NCI-H345 (cell line): ENCODE measurements at places on chromosomes 1 and 21.

- no peak for DNase-seq
Observed at GRCh38 chr1:163537809-163538208, 216.1 kb downstream of the NUF2 start.

- no peak for DNase-seq
Observed at GRCh38 chr21:20404915-20405314, 593.3 kb upstream of the NCAM2 start.

DNA sequence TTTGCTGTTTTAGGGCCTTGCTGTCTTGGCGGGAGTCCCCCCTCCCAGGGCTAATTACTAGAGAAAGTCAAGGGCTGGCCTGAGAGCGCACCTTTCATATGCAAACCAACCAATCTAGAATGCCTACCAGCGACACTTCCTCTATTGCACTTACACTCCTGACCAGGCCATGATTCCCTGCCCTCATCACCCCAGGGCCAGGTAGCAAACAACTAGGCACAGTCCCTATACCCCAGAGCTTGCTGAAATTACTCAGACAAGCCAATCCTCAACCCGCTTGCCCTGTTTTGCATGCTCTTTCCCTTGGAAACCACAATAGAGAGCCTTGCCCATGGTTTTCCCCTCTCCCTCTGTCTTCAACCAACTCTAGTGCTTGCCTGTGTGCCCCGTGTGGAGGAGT lies 70.3 kb downstream of the URB2 start:
- DNase-seq, result no peak

DNA sequence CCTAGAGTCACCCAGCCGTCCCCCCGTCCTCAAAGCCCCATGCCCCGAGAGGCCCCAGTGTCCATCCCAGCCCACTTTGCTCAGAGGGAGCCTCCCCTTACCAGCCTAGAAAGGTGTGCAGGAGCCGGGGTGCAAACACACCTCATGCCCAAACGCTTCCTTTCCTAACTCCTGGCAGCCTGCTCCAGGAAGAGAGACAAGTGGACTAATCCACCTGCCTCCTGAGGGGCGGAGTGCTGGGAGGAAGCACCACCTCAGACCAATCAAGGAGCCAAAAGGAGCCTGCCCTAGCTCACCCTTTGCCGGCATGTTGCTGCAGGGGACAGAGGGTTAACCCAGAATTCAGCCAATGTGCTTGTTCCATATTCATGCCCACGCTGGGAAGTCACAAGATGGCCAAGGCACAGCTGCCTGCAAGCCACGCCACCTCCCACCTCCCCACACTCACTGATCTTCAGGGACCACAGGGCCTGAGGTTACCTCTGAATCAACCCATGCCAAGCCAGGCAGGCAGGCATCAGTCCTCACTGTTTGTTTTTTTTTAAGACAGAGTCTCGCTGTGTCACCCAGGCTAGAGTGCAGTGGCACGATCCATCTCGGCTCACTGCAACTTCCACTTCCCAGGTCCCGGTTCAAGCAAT lies 27.8 kb downstream of the PLEKHA6 start:
- DNase-seq, result no peak

DNA sequence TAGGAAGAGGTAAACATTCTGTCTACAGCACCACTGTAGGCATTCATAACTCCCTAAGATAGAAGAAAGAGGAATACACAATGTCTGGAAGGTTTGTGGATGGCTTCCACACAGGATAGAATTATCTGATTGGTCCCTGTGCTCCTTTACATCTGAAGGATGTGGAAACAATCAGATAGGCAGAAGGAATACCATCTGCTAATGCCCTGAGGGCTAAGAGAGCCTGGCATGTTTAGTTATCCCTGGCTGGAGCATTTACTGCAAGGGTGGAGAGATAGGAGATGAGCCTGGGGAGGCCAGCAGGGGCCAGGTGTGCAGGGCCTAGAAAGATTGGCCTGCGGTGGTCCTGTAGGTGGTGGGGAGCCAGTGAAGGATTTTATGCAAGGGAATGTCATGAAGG lies 8.6 kb upstream of the ACBD3 start:
- DNase-seq, result peak; percentile 12

DNA sequence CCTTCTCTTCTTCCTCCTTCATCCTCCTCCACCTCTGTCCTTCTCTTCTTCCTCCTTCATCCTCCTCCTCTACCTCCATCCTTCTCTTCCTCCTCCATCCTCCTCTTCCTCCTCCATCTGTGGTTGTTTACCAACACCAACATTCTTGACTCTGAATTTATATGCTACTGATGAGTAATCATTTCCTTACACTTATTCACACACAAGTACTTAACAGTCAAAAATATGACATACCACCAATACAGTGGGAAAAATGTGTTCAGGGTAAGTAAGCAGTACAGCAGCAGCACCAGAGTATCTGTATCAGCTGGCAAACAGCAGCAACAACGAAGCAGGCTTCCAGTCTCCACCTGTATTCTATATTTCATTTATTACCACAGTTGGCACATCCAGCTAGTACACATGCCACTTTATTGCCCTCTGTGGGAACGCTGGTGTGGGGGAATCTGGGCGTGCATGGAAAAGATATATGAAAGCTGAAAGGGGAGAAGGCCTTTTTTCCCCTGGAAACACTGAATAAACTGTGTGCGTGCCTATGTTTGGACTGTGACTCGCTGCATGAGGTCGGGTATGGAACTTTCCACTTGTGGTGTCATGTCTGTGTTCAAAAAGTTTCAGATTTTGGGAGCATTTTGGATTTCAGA lies 16.0 kb downstream of the ADSS2 start:
- DNase-seq, result no peak

- peak; percentile 94 for DNase-seq
Observed at GRCh38 chr1:6157528-6158174, 22.5 kb downstream of the CHD5 start.

DNA sequence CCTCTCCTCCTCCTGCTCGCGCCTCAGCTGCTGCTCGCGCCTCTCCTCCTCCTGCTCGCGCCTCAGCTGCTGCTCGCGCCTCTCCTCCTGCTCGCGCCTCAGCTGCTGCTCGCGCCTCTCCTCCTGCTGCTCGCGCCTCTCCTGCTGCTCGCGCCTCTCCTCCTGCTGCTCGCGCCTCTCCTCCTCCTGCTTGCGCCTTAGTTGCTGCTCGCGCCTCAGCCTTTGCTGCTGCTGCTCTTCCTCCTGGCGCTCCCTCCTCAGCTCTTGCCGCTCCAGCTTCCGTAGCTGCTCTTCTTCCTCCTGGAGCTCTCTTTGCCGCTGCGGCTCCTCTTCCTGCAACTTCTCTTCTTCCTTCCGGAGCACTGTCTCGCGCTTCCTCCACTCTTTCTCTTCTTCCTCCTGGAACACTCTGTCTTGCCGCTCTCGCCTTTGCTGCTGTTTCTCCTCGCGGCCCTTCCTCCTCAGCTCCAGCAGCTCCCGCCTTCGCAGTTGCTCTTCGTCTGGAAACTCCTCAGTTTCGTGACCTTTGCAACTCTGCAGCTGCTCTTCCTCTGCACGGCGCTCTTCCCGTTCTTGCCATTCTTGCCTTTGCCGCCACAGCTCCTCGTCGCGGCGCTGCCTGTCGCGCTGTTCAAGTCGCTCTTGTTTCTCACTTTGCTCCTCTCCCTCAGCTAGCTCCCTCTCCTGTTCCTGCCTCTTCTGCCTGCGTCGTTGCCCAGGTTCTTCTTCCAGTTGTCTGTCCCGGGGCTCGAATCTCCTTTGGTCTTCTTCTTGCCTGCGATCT lies 3.0 kb downstream of the TCHH start:
- no peak for DNase-seq

DNA sequence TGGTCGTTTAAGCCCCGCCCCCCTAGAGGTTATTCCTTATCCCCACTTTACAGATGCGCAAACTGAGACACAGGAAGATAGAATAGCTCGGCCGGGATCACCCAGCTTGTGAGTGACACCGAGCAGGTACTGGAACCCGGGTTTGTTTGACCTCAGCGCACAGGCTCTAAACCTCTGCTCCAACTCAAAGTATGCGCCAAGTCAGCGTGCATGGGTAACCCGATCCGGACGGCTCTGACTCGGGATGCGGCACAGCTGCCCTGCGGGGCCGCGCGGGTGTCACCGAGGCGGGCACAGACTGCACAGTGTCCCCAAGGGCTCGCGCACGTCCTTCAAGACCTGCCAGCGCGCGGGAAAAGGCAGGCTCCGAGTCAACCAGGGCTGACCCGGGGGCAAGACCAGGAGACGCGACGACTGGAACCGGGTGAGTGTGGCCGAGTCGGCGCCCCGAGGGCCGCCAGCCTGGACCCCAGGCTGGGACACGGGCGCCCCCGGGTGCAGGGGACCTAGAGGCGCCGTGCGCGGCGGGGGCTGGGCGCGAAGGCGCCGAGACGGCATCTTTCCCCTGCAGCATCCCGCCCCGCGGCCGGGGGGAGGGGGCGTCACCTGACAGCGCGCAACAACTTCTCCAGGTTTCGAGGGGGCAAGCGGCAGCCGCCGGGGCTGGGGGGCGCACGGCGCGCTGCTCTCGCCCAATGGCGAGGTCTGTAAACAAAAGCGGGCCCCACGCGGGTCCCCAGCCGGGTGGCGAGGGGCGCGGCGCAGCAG lies 101.9 kb upstream of the SOD1 start:
- peak; percentile 65 for DNase-seq

DNA sequence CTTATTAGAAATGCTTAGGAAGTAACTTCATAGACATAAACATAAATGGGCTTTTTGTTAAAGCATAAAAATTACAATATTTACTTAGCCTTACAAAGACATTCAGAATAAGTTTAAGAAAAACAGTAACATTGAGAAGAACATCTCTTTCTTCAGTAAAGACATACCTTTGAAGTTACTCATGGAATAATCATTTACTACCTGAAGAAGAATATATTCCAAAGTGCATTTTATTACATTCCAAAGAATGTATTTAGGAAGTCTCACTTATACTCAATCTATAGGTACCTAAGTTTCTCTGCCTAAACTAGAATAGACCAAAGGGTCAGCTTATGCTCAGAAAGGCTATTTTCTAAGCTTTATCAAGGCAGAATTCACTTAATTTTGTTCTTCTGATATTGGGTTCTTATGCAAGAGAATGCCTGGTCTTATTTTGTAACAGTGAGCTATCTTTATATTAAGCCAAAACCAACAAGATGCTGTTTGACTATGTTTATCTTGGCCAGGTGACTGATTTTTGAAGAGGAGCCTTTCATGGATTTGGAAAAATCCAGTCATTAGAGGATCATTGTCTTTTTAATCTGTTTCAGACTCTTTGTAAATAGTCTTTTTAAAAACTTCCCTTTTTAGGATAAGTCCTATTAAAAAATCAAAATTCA lies 110.1 kb downstream of the OLFML2B start:
- DNase-seq, result no peak

GRCh38 chr1:156741481-156741983 lies 644 bp upstream of the MRPL24 start:
- DNase-seq, result no peak

- no peak for DNase-seq
Observed at GRCh38 chr21:15442743-15443469, 286.9 kb upstream of the USP25 start.

GRCh38 chr1:192100686-192101468 lies 57.4 kb upstream of the RGS18 start:
- DNase-seq, result no peak

- DNase-seq, result no peak
Observed at GRCh38 chr21:45289655-45290515, 2.2 kb upstream of the POFUT2 start.

- no peak for DNase-seq
Observed at GRCh38 chr1:162284206-162284955, 92.3 kb downstream of the SPATA46 start.

- no peak for DNase-seq
Observed at GRCh38 chr1:95111014-95111413, 6.1 kb upstream of the TLCD4 start.

GRCh38 chr1:215530401-215530984 lies 36.6 kb upstream of the KCTD3 start:
- DNase-seq, result no peak

DNA sequence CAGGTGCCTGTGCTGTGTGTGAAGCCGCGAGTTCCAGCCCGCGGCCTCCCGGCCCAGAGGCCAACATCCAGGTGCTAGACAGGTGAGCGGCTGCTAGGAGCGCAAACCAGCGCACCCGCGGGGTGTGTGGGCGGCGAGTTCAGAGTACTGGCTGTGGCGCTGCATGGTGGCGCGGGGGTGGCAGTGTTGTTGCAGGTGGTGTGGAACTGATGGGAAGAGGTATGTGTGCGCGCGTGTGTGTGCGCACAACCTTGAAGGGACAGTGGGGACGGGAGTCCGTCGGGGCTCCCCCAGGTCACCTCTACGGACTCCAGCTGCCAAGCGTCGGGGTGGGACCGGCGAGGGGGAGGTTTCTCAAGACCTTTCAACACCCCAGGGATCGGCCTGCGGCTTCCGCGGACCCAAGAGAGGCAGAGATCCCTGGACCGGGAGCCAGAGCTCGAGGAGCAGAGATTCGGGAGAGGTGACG lies 433 bp upstream of the DMBX1 start:
- DNase-seq, result peak; percentile 52

- no peak for DNase-seq
Observed at GRCh38 chr1:206850401-206850800, 15.0 kb upstream of the IL20 start.

DNA sequence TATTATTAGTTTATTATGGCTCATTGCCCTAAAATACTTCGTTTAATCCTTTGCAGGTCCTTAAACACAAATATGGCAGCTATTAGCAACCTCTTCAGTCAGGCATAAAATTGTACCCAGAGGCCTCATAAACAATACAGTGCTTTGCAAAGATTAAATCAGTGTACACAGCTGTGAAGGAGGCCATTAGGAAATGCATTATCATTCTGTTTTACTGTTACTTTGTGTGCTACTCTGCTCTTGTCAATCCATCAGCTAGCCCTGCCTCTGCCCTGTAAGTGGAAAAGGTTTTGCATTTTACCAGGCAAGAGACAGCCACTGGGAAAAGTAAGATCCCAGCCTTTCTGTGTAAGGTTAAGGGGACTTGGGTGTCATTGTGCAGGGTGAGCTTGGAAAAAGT lies 415.7 kb upstream of the DAB1 start:
- DNase-seq, result peak; percentile 43

DNA sequence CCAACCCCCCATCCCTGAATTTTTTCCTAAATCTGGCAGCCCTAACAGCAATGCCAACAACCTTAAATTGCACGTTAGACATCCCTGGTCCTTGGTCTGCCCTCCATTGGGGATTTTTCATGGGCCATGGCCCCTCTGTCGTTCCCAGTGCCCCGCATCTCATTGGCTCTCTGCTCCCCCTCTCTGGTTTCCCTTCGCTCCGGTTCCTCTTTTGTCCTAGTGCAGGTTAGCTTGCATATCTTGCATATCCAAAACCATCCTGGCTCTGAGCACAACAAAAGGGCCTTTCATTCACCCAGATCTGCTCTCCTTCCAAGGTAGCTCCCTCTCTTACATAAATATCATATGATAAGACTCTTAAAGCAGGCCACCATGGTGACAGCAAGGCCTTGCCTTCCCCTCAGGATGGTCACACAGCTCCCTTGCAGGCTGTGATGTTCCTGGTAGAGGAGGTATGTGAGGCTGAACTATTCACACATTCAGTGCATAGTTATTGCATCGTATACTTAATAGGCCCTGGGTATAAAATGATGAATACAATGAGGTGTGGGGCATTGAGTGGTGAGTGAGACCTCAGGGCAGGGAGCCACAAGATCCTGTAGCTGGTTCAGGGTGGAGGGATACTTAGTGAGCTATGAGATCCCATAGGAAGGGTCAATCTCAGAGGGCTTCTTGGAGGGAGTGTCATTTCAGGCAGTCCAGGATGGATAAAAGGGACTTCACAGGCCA lies 45.2 kb downstream of the TENT5C start:
- DNase-seq, result no peak
